ENCODE measurements at places on chromosomes 7 and 10.

GRCh38 chr7:149433124-149433523 lies 27.7 kb downstream of the ZNF777 start:
- DNase-seq = no peak

DNA sequence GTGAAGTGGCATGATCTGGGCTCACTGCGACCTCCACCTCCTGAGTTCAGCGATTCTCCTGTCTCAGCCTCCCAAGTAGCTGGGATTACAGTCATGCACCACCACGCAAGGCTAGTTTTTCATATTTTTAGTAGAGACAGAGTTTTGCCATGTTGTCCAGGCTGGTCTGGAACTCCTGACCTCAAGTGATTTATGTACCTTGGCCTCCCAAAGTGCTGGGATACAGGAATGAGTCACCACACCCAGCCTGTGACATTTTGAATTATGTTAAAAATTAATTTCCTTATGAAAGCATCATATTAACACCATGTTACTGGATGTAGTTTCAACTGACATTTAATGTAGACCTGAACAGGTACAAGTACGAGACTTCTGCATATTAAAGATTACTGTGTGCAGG lies 24.3 kb downstream of the ABCB4 start:
- no peak for DNase-seq

GRCh38 chr7:148261996-148262688 lies 328.4 kb upstream of the C7orf33 start:
- peak; percentile 23 for DNase-seq

GRCh38 chr7:95198863-95199262 lies 125.5 kb downstream of the PON1 start:
- no peak for DNase-seq

GRCh38 chr10:108597031-108597430 lies 1326.3 kb downstream of the XPNPEP1 start:
- no peak for DNase-seq

- DNase-seq = no peak
Observed at GRCh38 chr10:13839430-13839990, 252.7 kb downstream of the PRPF18 start.

GRCh38 chr7:3733541-3734140 lies 432.6 kb downstream of the SDK1 start:
- no peak for DNase-seq

- DNase-seq = peak; percentile 6
Observed at GRCh38 chr10:29482591-29483431, 152.0 kb downstream of the SVIL start.

DNA sequence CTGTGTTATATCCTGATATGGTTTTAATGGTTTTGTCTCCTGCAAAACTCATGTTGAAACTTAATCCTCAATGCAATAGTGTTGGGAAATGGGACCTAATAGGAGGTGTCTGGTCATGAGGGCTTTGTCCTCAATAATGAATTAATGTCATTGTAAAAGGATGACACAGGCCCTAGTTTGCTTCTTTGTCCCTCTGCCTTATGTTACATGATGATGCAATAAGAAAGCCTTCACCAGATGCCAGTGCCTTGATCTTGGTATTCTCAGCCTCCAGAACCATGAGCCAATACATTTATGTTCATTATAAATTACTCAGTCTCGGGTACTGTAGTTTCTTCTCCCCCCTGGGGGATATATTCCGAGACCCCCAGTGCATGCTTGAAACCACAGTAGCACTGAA lies 1247.4 kb upstream of the SORCS1 start:
- no peak for DNase-seq

GRCh38 chr10:93813507-93814465 lies 56.0 kb downstream of the LGI1 start:
- peak; percentile 5 for DNase-seq

GRCh38 chr10:27893358-27893954 lies 105.4 kb downstream of the ODAD2 start:
- no peak for DNase-seq

GRCh38 chr10:17220652-17221100 lies 7.4 kb upstream of the VIM start:
- no peak for DNase-seq

DNA sequence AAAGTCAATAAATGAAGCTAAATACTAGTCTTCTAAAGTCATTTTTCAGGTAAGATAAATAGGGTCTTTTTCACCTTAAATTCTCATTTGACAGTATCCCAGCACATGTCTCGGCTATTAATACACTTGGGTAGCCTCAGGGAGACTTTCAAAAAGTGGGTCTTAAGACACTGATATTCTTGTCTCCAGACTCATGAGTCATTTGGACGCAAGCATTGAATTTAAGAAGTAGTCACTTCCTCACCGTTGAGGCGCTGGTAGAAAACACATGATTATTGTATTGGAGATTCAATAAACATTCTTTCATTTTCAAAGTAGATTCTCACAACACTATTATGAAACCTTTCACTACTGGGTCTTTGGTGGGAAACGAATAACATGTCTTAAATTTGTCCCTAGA lies 108.9 kb upstream of the SP8 start:
- no peak for DNase-seq

DNA sequence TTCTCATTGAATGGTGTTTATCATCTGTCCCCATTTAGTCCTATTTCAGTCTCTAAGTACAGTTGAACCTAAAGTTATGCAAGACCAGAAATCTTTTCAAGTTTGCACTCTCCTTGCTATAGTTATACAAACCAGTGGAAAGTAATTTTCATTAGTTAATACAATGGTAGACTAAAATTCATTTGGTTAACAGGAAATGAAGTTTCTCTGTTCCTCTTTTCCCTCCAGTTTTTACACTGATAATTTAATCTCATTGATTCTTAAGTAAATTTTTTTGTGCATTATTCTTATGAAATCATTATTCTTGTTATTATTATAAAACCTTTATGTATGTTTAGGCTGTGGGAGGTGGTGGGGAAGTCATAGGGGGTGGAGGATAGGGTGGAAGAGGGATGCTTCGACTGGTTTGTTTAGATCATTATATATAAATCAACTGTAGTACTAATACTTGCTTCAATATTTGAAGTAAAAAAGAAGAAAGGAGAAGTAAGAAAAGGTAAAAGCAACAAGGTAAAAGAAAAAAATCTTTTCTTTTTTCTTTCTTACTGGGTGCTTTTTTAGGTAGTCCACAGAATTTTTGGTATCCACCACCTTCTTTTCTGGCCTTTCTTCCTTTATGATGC lies 104.1 kb downstream of the GPR85 start:
- no peak for DNase-seq

DNA sequence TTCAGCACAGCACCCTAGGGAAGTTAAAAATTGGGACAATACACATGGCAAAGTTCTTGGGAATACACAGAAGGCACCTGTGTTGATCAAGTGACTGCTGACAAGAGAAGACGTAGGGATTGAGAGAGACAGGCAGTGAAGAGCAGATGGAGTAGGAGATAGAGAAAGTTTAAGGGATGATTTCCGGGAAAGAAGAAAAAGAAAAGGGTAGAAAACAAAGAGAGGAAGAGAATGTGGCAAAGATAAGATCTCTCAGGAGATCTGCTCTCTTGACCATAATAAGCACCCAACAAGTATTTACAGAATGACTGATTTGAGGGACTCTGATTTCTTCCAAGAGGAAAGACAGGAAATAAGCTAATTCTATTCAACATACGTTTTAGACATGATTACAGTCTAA lies 15.1 kb upstream of the RALA start:
- DNase-seq = no peak

- DNase-seq = no peak
Observed at GRCh38 chr10:52313256-52313932, 687 bp upstream of the DKK1 start.

DNA sequence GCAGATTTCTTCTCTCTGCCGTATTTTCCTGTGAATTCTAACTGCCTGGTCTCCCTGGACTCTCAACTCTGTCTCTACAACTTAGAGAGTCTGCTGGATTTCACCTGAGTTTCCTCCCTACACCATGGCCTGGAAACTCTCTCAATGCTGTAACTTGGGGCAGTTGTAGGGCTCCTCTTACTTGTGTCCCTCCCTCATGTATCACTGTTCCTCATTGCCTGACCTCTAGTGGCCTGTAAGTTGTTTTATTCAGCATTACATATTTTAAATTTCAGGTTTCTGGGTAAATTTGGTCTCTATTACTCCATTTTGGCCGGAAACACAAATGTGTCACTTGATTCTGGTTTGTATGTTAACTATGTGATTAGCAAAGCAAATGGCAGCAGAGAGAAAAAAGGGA lies 70.9 kb downstream of the DYNC1I1 start:
- DNase-seq = no peak

All from nucleus accumbens (tissue), 56 donors.